ENCODE measurements at places on chromosomes 3 and 15.

DNA sequence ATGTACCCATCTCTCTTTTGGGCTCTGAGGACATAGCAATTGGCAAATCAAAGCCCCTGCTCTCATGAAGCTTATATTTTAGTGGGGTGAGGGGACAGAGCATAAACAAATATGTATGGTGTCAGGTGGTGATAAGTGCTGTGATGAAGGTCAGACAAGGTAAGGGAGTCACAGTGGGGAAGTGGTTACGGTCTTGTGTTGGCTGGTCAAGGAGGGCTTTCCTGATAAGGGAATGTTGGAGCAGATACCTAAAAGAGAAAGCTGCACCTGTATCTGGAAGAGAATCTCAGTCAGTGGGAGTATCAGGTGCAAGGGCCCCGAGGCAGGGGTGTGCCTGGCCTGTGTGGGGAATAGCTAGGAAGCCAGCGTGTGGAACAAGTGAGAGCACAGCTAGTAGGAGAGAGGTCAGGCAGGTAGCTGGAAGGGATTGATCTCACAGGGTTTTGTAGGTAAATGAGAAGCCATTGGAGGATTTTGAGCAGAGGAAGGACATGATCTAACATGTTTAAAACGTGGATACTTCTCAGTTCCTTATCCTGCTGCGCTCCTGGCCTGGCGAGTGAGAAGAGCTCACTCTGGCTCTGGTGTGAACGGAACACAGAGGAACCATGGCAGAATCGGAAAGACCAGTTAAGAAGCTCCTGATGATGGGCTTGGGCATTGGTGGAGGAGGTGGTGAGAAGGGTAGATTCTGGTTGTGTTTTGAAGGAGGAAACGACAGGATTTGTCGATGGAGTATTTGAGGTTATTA is 35.5 kb downstream of the MRAS start:
- DNase-seq, result no peak

DNA sequence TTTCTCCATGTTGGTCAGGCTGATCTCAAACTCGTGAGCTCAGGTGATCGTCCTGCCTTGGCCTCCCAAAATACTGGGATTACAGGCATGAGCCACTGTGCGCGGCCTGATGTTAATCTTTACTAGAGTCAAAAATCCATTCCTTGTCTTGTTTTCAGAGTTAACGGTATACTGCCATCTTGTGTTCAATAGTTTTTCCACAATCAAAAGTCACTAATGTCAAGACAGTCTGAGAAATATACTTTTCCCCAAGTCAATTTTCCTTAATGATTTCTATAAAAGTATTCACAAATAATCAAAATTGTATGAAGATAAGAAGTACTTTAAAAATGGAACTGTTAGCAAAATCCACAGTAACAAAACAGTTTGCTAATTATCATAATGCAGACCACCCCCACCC is 8.5 kb downstream of the CRBN start:
- no peak for DNase-seq

- DNase-seq, result no peak
Measured at GRCh38 chr3:162740941-162741596, 1244.5 kb downstream of the OTOL1 start.

GRCh38 chr15:38255690-38256089 is 3.1 kb downstream of the SPRED1 start:
- no peak for DNase-seq

DNA sequence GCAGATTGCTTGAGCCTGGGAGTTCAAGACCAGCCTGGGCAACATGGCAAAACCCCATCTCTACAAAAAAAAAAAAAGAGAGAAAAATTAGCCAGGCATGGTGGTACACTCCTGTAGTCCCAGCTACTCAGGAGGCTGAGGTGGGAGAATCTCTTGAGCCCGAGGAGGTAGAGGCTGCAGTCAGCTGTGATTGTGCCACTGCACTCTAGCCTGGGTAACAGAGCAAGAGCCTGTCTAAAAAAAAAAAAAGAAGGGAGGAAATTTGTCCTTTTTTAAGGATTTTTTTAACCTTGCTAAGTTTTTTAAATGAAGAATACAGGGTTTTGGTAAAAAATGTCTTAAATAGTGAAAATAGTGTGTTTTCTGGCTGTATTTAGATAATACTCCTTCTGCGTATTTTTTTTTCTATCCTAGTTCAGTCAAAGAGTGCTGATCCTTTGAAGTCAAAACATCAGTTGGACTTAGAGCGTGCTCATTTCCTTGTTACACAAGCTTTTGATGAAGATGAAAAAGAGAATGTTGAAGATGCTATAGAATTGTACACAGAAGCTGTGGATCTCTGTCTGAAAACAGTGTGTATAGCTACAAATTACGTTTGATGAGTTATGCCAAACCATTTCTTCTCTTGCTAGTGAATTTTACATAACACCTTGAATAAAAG is 11.1 kb downstream of the CAPN7 start:
- no peak for DNase-seq
